ENCODE measurements at places on chromosomes 4 and X. TPM values are rescaled to one million over a fixed set of nuclear protein-coding genes. Genes with fewer than 3 reads are reported as not detected.
A peak's percentile ranks its signal among the peaks of the same experiment; 100 is the strongest.

- no peak for DNase-seq
These were observed 121.1 kb upstream of the NDST4 start for GRCh38 chr4:115234405-115235093.

MAD2L1 gene
- total RNA-seq: 103 TPM

GRCh38 chrX:134460862-134461220, 876 bp downstream of the HPRT1 start:
- DNase-seq: no peak

DNA sequence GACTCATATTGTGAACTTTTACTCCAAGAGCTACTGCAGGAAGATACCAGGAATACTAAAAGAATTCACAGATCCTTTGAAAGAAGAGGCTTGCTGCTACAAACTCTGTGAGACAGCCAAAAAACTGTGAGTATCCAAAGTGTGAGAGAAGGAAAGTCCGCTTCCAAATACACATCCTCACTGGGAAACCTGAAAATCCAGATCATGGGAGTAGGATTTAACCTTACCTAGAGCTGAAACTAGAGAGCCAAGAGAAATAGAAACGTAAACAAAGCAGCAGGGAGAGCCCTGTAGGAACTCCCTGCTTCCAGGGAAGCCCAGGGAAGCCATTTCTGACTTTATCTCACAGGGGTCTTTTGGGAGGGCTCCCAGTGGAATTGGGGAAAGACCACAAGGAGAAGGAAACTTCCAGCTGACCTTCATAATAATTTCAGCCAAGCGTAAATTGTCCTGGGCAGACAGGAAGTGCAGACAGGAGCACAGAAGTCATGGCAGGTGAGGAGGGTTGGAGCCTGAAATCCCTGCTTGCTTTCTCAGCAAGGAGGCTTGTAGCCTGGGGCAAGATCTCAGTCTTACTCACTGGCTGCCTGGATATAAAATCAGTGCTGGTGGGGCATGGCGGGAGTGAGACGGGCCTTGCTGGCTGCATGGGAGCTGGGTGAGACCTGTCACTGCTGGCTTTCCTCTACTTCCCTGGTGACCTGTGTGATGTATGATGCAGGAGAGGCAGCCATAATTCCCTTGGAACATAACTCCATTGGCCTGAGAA, 26.2 kb upstream of the NFKB1 start:
- DNase-seq: no peak

DNA sequence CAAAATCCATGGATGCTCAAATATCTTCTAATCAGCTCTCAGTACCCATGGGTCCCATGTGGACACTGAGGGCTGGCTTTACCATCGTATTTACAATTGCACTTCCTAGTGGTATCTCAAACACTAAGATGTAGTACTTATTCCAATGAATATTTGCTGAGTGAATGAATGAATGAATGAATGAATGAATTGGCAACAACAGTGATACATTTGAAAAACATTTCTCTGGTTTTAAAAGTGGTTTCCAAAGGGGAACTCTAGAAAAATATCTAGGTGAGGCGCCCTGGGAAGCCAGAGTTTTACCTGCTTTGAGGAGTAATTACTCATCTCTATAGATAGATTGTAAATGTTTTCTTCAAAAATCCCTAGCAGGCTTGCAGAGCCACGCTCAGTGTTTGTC, 76.6 kb downstream of the CYTL1 start:
- DNase-seq: no peak

- DNase-seq: no peak
These were observed 706.3 kb upstream of the TENM3 start for GRCh38 chr4:181536811-181537434.

DNA sequence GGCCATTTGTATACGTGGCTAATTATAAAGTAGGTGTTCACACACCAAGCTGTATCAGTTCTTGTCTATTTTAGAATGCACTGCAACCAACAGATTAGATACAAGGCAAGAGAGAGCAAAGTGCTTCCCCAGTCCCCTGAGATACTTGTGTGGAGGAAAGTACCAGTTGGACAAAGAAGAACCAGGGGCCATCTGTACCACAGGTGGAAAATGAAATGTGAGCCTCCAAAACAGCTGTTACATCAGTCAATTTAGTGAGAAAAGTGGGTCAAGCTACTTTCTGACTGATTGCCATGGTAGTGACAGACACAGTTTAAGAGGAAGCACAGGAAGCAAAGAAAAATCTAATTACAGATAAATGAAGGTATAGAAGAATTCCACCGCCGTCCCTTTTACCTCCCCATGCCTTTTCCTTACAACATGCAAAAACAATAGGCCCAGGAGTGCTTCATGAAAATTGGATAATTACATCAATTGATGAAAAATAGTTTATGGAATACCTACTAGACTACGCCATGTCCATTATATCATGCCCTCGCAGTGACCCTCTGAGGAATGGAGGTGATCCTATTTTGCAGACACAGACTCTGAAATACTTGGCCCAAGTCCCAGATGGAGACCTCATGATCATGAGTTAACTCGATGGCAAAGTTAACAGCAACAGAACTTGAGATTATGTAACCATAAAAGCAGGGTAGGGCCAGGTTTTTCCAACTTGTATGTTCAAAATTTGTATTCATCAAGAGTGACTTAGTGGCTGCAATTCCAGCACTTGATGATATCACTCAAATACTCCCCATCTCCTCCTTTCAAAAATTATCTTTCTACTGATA, 15.8 kb downstream of the SMPX start:
- no peak for DNase-seq

DNA sequence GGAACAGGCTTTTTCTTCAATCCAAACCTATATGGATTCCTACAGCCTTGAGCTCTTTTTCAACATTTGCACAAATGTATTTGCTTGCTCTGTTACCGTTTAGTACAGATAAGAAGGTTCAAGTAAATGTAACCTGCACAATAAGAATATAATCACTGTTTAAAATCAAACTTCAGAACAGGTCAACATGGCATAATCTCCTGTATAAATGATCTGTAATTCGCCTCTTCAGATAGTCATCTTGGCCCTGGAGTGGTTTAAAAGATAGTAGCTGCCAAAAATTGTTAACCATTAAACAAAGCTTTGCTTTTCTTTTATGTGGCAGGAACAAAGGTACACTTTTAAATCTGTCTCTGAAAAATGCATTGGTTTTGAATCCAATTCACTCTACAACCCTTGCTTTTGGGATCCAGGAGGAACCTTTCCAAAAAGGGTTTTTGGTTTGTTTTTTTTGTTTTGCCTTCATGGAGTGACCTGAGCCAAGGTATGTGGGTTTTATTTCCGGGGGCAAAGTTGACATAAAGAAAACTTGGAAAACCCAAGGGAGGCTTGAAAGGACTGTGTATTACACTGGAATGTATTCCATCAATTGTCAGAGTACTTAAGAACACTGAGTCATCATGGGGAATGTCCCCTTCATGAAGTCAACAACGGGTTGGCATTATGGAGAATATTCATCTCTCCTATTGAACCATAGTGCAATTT, 210.4 kb upstream of the HCCS start:
- no peak for DNase-seq

DNA sequence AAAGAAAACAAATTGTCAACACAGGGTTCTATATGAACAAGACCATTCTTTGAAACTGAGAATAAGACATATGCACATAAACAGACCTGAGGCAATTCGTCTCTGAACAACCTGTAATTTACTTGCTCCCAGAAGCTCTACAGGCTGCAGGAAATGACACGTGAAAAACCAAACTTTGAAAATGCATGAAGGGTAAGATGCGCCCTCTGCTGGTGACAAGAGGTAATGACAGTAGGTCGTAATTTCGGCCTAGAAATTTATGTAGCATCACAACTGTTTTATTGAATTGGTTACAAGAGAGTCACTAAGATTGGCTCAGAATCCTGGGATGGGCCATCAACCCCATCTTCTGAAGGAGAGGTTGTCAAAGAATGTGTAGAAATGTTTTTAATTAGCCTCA, 276.5 kb downstream of the PPP4R3C start:
- no peak for DNase-seq

- DNase-seq: no peak
These were observed 58.9 kb downstream of the CHIC2 start for GRCh38 chr4:54005475-54005874.

DNA sequence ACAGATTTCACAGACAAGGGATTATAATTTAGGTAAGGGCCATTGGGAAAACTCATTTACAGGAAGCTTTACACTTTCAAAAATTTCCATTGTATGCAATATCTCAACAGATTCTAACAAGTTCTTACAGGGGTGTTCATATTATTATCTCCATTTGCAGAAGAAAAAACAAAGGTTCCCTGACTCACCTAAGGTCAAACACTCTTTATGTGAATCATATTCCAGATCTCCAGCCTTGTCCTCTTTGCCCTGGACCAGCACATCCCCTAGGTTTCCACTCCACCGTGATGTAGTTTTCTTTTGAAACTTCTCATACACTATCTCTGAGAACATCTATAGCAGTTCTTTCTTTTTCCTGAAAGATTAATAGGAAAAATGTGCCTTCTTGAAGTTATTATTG, 96.4 kb upstream of the HS3ST1 start:
- no peak for DNase-seq

HELT gene
- not detected for total RNA-seq

DNA sequence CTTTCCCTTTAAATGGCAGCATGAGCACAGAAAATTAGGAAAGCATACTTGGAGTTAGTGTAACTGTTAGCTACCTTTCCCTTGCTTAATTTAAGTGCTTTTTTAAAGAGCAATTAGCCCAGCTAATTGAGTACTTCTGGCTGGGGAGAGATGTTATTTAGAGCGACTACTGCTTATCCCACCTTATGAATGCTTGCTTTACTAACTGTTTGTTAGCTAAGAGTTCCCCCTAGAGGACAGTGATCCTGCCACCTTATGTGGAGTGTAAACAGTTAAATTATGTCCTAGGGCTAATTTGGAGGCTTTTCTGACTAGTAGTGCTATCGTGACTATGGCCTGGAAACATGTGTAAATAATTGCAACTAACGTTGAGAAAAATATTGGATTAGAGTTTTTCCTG, 909.4 kb downstream of the FSTL5 start:
- DNase-seq: no peak

TMPRSS11B gene
- not detected for total RNA-seq

DNA sequence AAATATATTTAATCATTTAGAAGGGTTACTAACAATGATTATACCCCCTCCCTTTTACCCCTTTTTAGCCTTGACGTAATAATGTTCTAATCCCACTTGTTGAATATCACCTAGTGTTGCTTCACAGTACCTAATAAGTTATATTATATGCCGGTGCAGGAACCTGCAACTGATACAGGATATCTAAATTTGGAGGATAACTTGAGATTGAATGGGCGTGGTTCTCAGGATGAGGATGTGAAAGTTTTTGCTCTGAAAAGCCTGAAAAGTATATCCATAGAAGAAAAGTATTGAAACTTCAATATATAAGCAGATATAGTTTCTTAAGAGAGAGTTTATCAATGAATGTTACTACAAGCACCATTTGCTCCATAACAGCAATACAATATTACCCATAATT, 59.8 kb downstream of the ZNF711 start:
- no peak for DNase-seq

GRCh38 chr4:177579649-177580048, 137.4 kb upstream of the AGA start:
- no peak for DNase-seq

DNA sequence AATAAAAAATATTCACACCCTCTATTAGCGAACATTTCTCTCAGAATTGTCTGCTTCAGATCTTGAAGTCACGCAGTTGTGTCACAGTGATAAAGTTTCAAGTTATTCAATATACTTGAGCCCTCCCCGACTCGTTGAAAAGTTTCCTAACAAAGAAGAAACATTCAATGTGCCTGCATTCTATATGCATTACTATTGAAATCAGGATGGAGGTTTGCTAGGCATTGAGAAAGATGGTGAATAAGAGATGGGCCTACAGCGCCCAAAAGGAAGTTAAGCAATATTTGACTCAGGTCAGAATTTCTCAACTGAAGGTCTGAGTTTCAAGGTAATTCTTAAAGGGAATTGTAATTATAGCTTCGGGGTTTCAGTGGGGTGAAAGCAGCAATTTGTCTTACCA, 6.1 kb downstream of the TCEANC start:
- DNase-seq: no peak

SPP1 gene
- not detected for total RNA-seq

- DNase-seq: peak; percentile 25
These were observed 52.9 kb downstream of the TRIM2 start for GRCh38 chr4:153257151-153257620.

DNA sequence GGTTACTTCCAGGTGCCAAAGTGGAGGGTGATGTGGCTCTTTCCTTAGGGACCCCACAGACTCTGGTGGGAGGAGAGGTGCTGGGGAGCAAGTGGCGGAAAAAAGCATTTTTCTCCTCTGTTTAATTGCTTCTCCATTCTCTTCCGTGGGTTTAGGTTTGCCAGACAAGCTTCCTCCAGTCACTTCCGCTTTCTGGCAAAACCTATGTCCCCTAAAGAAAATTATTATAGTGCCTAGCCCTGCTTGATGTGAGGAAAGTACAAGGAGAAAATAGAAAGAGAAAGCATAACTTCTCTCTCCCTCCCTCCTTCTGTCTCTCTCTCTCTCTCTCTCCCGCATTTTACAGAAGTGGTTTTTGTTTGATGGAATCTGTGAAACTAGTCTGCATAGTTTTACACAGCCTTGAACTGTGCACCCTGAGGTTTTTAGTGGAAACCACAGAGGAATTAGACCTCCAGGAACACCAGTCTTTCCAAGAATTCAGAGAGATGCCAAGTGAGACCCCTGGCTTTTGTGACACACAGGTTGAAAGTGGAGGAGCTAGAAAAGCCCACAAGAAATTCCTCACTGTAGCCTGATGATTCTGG, 231.1 kb upstream of the ANXA3 start:
- no peak for DNase-seq

C4orf50 gene
- total RNA-seq: not detected

DNA sequence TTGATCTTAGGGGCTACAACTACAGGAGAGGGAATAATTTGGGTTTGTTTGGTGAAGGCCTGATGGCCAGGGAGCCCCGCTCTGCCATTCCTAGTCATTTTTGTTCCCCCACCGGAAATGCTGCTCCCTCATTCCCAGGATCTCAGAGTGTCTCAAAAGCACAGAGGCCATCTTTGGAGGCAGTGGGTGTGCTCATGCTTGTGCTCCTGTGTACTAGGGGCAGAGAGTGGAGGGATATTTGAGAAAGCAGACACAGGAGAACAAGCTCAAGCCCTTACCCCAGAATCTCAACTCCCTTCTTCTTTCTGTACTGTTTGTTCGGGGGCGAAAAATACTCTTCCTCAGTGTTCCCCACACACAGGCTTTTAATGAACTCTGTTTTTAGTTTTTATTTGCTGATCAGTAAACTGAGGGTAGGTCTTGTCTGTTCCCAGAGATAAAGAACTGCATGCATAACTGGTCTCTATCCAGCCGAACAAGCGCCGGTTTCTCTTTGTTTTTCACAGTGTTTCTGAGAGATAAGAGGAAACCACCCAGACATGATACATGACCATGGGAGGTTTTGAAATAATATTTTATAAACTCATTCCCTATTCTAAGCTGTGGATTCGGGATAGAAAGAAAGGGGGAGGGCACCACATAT, 32.9 kb upstream of the XK start:
- no peak for DNase-seq

- DNase-seq: no peak
These were observed 383.5 kb downstream of the STPG2 start for GRCh38 chr4:97759785-97760184.

Data from activated naive CD4-positive, alpha-beta T cell treated with anti-CD3 and anti-CD28 coated beads, Interleukin-2, amount 50 U/mL, for 72 hours (primary cell).